BE2C (cell line): ENCODE measurements at places on chromosomes 1 and 21.
A peak's percentile ranks its signal among the peaks of the same experiment; 100 is the strongest.

- DNase-seq, result no peak
Observed at GRCh38 chr21:39007532-39007931, 175.7 kb downstream of the PSMG1 start.

- no peak for DNase-seq
Observed at GRCh38 chr1:41568204-41568603, 83.7 kb upstream of the EDN2 start.

DNA sequence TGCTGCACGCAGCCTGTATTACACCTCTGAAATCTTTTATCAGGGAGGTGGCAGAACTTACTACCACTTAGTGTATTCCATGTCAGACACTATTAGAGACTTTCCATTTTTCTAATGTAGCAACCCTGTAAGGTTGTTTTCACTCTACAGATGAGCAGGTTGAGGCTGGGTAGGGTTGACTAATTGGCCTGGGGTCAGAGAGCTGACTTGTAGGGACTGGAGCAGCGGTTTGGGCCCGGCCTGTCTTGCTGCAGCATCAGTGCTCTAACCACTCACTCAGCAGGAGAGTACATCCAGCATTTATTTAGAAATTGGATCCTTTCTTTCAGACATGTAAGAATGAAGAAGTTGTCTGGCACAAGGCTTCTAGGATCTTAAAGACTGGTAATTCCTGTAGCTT, 25.7 kb upstream of the NBL1 start:
- no peak for DNase-seq

- DNase-seq, result peak; percentile 60
Observed at GRCh38 chr1:110336300-110337039, 2.7 kb upstream of the RBM15 start.

DNA sequence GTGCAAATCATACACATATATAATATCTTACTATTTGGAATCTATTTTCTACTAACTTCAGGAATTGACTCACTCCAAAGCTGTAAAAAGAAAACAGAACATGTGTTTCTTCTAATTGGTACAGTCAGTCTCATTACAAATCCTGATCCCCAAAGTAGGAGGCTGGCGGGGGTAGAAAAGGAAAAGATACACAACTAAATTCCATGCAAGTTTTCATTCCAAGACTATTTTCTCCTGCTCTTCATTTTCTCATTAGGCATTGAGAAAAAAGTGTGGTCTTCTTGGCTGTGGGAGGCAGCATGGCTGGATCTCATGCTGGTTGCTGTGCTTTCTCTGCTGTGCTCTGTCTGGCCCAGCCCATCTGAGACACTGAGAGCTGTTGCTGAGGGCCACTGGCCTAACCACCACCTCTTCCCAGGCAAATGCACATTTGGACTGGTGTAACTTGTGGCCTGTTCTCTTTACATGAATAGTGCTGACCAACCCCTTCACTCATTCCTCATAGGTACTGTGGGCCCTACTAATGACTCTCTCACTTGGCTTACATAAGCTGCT, 1107.5 kb upstream of the B3GALT2 start:
- DNase-seq, result no peak

GRCh38 chr1:115475901-115476300, 137.9 kb upstream of the NGF start:
- no peak for DNase-seq

- DNase-seq, result no peak
Observed at GRCh38 chr1:38827318-38827717, 32.3 kb downstream of the RRAGC start.

DNA sequence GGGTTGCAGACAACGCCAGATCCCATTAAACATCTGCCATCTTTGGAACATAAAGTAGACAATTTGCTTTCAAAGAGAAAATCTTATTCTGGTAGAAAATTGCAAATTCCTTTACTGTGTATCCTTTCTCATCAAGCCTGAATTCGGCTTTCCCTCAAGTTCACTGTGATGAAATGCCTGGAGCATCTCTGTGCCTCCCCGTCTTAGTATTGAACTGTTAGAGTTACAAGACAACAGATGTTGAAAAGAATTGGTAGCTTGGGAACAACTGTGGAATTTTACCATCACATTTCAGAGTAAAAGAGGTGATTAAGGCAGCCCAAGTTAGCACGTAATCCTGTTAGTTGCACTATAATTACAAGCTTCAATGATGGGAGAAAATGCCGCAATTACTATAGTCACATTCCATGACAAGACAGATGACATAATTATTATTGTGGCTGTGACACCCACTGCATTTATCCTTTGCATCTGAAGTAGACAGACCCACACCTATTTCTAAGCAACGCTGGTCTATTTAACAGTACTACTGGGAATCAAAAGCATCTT, 54.4 kb upstream of the B3GALNT2 start:
- no peak for DNase-seq

DNA sequence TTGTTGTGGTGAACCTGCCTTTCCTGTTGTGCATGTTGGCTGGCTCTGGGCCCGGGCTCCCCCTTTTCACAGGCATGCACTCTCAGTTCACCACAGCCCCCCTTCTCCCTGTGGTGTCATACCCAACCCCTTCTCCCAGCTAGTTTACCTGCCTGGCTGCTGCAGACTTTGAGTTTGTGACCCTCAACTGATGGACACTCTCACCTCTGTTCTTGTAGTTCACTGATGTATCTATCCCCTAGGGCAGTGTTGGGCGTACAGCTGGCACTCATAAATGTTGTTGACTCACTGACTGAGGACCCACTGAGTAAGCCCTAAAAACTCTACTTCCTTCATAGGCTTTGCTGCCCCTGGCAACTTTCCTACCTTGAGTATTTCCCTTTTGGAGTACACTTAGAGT, 54.9 kb downstream of the WDR64 start:
- DNase-seq, result no peak

DNA sequence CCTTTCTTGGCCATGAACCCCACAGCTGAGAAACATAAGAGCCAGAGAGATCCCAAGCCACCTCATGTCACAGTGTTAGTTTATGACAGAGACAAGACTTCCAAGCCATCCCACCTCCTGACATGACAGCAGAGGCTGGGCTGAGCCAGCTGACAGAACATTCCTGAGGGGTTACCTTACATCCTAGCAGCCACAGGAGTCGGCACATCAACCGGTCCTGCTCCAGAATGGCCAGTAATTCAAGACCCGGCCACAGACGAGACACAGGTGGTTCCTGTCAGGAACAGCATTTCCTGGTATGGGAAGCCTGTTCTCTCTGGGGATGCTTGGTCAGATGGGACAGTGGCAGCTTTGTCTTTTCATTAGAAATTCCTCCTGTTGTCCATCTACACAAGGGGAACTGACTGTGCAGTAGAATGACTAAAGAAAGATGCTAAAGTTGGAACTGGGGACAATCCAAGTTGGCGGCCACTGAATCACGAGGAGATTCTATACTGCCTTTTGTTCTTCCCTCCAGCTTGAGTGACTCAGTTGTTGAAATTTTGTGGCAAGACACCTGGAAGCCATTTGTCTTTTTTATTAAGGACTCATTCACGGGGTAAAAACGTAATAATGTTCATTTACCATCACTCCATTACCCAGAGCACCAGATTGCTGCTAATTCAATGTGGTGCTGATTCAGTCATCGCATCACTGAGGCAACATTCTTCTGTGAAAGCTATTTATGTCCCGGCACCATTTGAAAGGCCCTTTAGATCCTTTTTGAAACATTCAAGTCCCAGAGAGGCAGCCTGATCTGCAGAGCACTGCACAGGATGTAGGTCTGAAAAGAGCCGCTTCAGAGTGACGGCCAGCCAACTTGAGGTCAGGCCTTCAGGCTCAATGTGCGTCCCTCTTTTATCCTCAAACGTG, 37.2 kb upstream of the NPL start:
- DNase-seq, result no peak

DNA sequence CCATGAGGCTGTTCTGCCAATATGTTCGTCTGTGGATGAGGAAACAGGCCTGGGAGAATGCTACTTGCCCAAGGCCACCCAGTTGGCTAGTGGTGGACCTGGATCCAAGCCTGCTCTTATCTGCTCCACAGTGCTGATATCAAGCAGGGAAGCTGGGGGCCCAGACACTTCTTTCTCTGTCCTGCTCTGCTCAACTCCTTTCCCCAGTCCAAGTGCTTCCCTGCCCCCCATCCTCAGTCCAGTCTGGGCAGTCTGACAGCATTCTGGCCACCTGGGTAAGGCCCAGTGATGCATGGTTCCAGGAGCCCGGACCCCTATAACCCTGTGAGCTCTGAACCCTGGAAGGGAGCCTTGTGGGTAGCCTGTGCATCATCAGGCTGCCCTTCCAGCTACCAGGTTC, 4.2 kb upstream of the PAQR7 start:
- DNase-seq, result no peak

GRCh38 chr1:225509770-225510169, 81.9 kb upstream of the LBR start:
- no peak for DNase-seq

- DNase-seq, result no peak
Observed at GRCh38 chr1:57991289-57991688, 555.2 kb downstream of the OMA1 start.

DNA sequence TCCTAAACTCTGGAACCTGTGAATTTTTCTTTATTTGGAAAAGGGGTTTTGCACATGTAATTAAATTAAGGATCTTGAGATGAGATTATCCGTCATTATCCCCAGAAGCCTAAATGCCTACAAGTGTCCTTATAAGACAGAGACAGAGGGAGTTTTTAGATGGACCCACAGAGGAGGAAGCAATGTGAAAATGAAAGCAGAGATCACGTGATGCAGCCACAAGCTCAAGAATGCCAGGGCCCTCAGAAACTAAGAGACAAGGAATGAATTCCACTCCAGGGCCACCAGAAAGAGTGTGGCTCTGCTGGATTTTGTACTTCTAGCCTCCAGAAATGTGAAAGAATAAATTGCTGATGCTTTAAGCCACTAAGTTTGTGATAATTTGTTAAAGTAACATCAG, 183.6 kb upstream of the UBE2U start:
- DNase-seq, result no peak

DNA sequence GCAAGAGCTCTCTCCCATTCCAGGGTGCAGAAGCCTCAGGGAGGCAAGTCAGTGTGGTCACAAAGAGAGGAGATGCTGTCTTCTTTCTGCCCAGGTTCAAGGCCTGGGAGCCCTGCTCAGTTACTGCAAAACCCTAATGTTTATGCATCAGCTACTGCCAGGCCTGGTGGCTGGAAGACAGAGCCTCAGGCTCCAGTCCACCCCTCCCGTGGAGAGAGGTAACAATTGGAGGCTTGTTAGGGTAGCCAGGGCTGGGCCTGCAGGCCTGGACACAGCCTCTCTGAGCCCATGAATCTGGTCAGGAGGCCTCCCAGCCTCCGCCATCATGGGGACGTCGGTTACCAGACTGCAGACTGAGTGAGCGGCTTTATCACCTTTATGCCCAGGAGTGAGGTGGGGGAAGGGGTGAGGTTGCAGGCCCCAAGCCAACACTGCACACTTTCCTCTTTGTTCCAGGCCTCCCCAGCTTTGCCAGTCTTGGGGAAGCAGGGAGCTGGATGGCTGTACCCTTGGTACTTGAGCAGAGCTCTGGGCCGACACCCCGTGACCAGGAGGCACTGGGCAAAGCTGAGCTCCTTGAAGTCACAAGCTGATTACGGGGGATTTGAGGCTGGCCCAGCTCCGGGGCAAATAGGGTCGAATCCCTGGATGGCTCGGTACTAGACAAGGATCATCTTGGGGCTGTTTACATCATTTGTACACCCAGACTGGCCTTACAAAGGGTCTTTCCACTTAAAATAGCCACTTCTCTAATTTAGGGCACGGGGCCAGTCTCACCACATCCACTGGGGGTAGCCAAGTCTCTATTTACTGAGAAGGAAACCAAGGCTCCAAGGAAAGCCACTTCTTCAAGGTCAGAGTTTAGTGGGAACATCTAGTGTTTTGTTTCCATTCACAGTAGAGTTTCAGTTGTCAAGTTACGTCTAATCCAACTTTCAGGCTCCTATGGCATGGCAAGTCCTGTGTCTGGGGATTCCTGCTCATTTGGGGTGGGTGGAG, 5.2 kb downstream of the SLC2A1 start:
- no peak for DNase-seq

GRCh38 chr1:68183895-68184294, 48.4 kb downstream of the WLS start:
- no peak for DNase-seq
